ENCODE measurements at places on chromosomes 13 and 19.

- DNase-seq: peak; percentile 52
Measured at GRCh38 chr19:49441210-49441959, at the start of gene SLC17A7. SLC17A7 (minus strand) TSS chr19:49441527; CDS start chr19:49441379, 148 bp downstream.

- DNase-seq: no peak
Measured at GRCh38 chr13:29165840-29166239, 345.7 kb downstream of the MTUS2 start.

GRCh38 chr13:34464011-34464410, 478.1 kb upstream of the NBEA start:
- DNase-seq: no peak

DNA sequence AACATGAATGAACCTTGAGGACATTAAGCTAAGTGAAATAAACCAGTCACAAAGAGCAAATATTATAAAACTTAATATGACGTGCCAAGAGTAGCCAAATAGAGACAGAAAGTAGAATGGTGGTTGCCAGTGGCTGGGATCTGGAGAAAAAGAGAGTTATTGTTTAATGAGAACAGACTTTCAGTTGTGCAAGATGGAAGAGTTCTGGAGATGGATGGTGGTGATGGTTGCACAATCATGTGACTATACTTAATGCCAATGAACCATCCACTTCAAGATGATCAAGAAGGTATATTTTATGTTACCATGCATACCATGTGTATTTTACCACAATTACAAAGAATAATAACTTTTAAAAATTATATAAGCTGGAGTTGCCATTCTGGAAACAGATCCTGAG, 65.7 kb upstream of the MTIF3 start:
- no peak for DNase-seq

- no peak for DNase-seq
Measured at GRCh38 chr13:28685114-28685513, 26.2 kb downstream of the POMP start.

DNA sequence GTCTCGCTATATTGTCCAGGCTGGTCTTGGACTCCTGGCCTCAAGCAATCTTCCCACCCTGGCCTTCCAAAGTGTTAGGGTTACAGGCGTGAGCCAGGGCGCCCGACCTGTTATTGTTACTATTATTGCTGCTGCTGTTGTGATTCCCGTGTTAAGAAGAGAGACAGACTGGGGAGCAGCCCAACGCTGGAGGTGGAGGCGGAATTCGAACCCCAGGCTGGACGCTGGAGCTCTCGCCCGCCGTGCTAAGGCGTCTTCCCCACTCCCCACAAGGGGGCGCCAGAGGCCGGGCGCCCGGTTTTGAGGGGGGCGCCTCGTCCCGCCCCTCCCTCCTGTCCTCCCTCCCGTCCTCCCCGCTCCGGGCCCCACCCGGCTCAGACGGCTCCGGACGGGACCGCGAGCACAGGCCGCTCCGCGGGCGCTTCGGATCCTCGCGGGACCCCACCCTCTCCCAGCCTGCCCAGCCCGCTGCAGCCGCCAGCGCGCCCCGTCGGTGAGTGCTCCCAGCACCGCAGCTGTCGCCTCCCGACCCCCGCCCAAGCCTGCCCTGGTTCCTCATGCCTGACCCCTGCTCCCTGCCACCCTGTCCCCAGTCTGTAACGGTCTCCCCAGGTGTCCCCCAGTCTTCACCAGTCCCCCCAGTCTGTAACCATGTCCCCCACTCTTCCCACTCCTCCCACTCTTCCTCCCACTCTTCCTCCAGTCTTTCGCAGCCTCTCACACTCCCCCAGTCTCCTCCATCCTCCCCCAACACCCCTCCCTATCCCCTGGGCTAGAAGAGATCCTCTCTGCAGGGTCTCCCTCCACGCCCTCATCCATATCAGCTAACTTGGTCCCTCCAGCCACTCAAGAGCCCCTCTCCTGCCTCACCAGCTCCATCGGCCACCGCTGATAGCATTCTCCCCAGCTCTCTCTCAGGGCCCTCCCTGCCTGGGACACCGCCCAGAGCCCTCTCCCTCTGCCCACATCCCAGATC, at the start of gene EHD2:
Gene EHD2, plus strand, starts transcription at position 377 of the 976 bp plus-strand sequence. CDS start 3,191 bp downstream, outside the sequence.
- peak; percentile 75 for DNase-seq
